Left ventricle myocardium inferior (tissue), 1 donor: ENCODE measurements at places on chromosomes 4 and X.

DNA sequence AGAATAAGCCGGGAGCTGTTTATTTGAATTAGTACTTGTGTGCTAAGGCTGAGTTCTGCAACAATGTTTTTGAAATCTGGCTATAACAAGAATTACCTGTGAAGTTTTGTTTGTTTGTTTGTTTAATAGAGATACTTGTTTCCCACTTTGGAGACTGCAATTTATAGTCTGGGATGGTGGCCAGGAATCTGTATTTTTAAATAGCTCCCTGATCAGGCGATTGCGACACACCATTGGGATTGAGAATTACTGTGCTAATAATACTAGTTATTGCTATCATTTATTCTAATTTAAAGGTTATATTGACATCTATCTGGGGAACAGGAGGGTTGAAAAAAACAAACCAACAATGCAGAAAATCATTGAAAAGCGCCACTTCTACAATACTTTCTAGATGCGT, 951.6 kb upstream of the TENM3 start:
- H3K27ac ChIP-seq, result no peak overlapping the region
- no peaks in the 10 kb centered on the region for H3K36me3 ChIP-seq
- H3K4me3 ChIP-seq, result no peak overlapping the region
- H3K27me3 ChIP-seq, result no peaks in the 10 kb centered on the region

GRCh38 chr4:146647615-146648460, 9.1 kb downstream of the POU4F2 start:
- no peak overlapping the region for H3K27ac ChIP-seq
- no peak overlapping the region for H3K4me3 ChIP-seq
- peaks cover 100% of the 10 kb centered on the region for H3K27me3 ChIP-seq
- DNase-seq, result no peak
- peaks cover 8% of the 10 kb centered on the region for H3K4me1 ChIP-seq

GRCh38 chrX:153750127-153750774, 13.8 kb upstream of the PLXNB3 start:
- no peak overlapping the region for H3K27ac ChIP-seq
- H3K4me3 ChIP-seq, result no peak overlapping the region
- no peak for DNase-seq
- no peaks in the 10 kb centered on the region for H3K36me3 ChIP-seq

- H3K27ac ChIP-seq, result no peak overlapping the region
- no peak for DNase-seq
- H3K27me3 ChIP-seq, result no peaks in the 10 kb centered on the region
- peaks cover 18% of the 10 kb centered on the region for H3K4me1 ChIP-seq
- no peaks in the 10 kb centered on the region for H3K36me3 ChIP-seq
- H3K4me3 ChIP-seq, result no peak overlapping the region
Observed at GRCh38 chr4:123624959-123625358, 228.4 kb downstream of the SPRY1 start.

DNA sequence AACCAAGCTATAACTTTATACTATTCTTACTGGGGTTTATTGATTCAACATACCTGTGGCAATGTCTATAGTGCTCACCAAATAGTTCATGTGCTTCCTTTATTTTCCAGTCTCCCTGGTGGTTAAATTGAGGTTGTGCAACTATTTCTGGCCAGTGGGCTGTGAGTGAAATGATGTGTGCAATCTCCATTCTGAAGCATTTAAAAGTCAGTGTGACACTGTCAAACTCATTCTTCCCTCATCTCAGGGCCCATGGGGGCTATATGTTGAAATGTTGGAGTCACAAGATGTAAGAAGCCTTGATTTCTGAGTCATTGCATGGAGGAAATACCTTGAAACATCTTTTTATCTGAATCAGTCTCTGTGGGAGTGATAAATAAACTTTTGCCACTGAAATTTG, 414.3 kb upstream of the RPS6KA3 start:
- no peak overlapping the region for H3K4me3 ChIP-seq
- no peak overlapping the region for H3K27ac ChIP-seq
- H3K36me3 ChIP-seq, result no peaks in the 10 kb centered on the region
- no peak for DNase-seq
- H3K27me3 ChIP-seq, result no peaks in the 10 kb centered on the region

DNA sequence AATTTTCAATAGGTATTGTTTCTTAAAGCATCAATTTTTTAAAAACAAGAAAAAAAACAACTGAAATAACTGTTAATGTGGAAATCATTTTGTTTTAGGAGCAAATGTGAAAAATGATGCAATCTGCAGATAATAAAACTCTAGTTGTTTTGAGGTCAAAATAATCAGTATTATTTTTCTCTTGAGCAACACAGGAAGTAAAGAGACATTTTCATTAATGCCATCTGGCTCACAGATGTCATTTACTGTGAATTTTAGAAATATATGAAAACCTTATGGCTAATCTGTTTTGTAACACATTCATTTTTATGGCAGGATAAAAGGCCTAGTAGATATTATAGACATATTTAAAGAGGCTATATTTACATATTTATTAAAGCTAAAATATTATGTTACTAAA, 141.6 kb downstream of the PCDH18 start:
- no peak overlapping the region for H3K4me3 ChIP-seq
- no peak for DNase-seq
- H3K27ac ChIP-seq, result peak overlapping the region; percentile 43
- no peaks in the 10 kb centered on the region for H3K27me3 ChIP-seq
- H3K36me3 ChIP-seq, result no peaks in the 10 kb centered on the region
- peaks cover 4% of the 10 kb centered on the region for H3K4me1 ChIP-seq

DNA sequence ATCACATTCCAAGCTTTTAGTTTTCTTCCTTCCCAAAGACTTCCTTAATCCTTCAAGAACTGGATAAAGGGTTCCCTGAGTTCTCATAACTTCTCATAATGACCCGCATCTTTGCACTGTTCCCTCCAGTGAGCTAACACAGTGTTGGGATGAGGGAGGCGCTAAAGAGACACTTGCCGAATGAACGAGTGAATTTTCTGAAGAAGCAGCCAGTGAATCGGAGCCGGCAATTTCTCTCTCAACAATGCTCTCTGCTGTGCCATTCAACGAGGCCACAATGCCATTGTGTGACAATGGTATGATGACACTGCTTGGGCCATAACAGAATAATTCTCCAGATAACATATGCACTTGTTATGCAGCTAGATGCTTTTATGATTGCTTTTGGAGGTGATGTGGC, 51.4 kb upstream of the ZFP42 start:
- DNase-seq, result no peak
- no peak overlapping the region for H3K27ac ChIP-seq
- H3K4me1 ChIP-seq, result no peaks in the 10 kb centered on the region
- no peaks in the 10 kb centered on the region for H3K27me3 ChIP-seq
- no peaks in the 10 kb centered on the region for H3K36me3 ChIP-seq
- no peak overlapping the region for H3K4me3 ChIP-seq

- no peak overlapping the region for H3K27ac ChIP-seq
- H3K27me3 ChIP-seq, result no peaks in the 10 kb centered on the region
- H3K36me3 ChIP-seq, result peaks cover 5% of the 10 kb centered on the region
- DNase-seq, result no peak
- H3K4me3 ChIP-seq, result no peak overlapping the region
Observed at GRCh38 chrX:7050271-7050670, 97.2 kb upstream of the STS start.

DNA sequence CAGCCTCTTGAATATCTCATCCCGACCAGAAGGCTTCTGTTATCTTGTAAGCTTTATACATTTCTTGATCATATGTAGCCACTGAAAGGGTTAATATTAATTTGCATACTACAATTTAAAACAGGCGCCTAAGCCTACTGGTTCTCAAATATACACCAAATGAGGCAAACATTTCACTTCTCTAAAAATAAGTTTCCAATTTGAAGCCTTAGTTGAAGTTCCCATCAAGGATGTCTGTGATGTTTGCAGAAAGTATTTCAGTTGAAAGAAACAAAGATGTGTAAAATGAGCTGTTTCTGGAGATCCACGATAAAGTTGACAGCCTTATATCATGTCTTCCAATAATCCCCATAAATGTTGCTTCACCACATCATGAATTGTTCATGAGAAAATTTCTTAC, 70.6 kb downstream of the KIT start:
- no peaks in the 10 kb centered on the region for H3K27me3 ChIP-seq
- H3K27ac ChIP-seq, result no peak overlapping the region
- H3K4me3 ChIP-seq, result no peak overlapping the region
- H3K4me1 ChIP-seq, result peaks cover 5% of the 10 kb centered on the region
- no peak for DNase-seq

- H3K27ac ChIP-seq, result peak overlapping the region; percentile 96
- no peaks in the 10 kb centered on the region for H3K27me3 ChIP-seq
- no peaks in the 10 kb centered on the region for H3K36me3 ChIP-seq
- peak overlapping the region; percentile 95 for H3K4me3 ChIP-seq
Observed at GRCh38 chr4:76952071-76952470, 2.5 kb downstream of the SEPTIN11 start.

DNA sequence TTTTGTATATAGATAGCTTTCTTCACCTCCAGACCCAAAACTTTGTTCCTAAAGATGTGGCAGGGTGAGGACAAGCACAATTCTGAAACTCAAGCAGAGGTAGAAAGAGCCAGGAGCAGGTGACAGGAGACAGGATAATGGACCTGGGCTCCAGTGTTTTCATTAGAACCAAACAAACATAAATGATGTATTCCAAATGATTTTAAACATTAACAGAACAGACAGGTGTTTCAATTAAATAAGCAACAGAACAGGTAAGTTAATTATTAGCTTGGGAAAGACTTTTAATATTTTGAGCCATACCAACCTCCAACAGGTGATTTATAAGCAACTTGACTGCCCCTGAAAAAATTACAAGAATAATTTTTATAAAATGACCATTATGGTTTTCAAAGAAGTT, 459.4 kb upstream of the LCORL start:
- no peaks in the 10 kb centered on the region for H3K27me3 ChIP-seq
- H3K27ac ChIP-seq, result no peak overlapping the region
- no peaks in the 10 kb centered on the region for H3K36me3 ChIP-seq

- DNase-seq, result no peak
- no peaks in the 10 kb centered on the region for H3K4me1 ChIP-seq
- no peaks in the 10 kb centered on the region for H3K27me3 ChIP-seq
- H3K27ac ChIP-seq, result no peak overlapping the region
- no peak overlapping the region for H3K4me3 ChIP-seq
Observed at GRCh38 chr4:95387719-95388118, 161.1 kb downstream of the UNC5C start.

DNA sequence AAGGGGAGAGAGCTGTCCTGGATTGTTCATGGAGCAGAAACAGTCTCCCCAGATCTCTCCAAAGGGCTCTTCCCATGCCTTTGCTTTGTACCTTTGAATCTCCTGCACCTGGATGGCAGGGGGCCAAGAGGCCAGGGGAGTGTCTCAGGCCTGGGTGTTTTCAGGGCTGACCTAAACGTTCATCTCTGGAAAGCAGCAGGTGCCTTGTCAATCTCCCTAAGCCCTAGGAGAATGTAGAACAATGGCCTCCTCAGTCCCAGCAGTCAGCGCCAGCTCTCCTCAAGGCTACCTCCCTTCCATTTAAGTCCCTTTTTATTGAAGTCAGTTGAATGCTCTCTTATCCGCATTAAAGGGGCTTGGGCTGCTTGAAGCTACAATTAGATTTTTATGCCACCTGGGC, 31.2 kb upstream of the NSUN7 start:
- H3K4me1 ChIP-seq, result no peaks in the 10 kb centered on the region
- H3K4me3 ChIP-seq, result no peak overlapping the region
- H3K27me3 ChIP-seq, result peaks cover 52% of the 10 kb centered on the region
- H3K36me3 ChIP-seq, result no peaks in the 10 kb centered on the region
- H3K27ac ChIP-seq, result no peak overlapping the region

- no peak for DNase-seq
- peaks cover 56% of the 10 kb centered on the region for H3K36me3 ChIP-seq
- H3K4me1 ChIP-seq, result peaks cover 2% of the 10 kb centered on the region
- H3K27ac ChIP-seq, result no peak overlapping the region
- H3K4me3 ChIP-seq, result no peak overlapping the region
- H3K27me3 ChIP-seq, result no peaks in the 10 kb centered on the region
Observed at GRCh38 chrX:47568656-47569295, 7.8 kb downstream of the ARAF start.

DNA sequence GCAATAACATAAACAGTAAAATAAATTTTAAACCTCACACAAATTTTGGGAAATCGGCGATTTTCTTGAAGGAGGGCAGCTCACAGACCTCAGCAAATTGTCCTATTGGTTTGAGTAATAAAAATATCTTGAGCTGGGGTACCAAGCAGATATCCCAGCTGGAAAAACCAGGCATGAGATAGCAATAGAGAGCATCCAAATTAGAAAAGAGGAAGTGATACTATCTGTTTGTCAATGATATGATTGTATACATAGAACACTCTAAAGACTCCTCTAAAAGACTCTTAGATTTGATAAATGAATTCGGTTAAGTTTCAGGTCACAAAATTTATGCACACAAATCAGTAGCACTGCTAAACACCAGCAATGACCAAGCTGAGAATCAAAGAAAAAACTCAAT, 90.5 kb upstream of the ACTRT1 start:
- H3K36me3 ChIP-seq, result no peaks in the 10 kb centered on the region
- H3K4me3 ChIP-seq, result no peak overlapping the region
- H3K4me1 ChIP-seq, result no peaks in the 10 kb centered on the region
- no peak overlapping the region for H3K27ac ChIP-seq
- no peak for DNase-seq

DNA sequence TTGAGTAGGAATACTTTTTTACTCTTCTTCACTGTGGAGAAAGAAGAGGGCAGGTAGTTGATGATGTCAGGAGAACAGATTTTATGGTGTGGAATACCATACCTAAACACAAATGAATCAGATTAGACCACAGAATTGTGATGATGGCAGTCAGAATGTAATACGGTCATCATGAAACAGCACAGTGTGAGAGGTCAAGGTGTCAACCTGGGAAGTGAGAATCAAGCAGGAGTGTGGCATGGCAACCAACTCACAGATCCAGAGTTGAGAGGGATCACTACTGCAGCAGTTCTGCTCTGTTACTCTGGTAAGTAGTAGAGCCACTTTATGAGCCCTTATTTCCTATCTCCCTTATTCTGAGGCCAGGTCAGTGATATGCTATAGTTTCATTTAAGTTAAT, 27.7 kb downstream of the METTL14 start:
- H3K36me3 ChIP-seq, result peaks cover 52% of the 10 kb centered on the region
- no peak for DNase-seq

DNA sequence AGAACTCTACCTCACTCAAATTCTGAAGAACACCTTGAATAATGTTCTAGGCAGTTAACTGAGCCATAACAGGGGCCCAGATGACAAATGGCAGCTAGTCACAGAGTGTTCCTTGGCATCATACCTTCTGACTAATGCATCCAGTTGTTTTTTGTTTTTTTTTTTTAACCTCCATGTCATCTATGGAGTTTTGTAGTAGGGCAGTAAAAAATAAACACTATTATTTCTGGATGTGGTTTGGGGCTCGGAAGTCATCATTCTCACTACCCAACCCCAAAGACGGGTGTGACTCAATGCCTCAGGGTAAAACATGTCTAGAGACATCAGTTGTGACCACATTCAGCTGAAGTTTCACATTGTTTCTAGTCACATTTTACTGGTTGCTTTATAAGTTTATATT, 31.2 kb upstream of the MCF2 start:
- no peak overlapping the region for H3K27ac ChIP-seq
- no peaks in the 10 kb centered on the region for H3K27me3 ChIP-seq
- H3K4me1 ChIP-seq, result no peaks in the 10 kb centered on the region
- no peak for DNase-seq

- no peaks in the 10 kb centered on the region for H3K27me3 ChIP-seq
- no peaks in the 10 kb centered on the region for H3K4me1 ChIP-seq
- DNase-seq, result peak; percentile 41
- peak within 1 kb of the TSS; percentile 71 for H3K4me3 ChIP-seq
Observed at GRCh38 chrX:118116713-118117550, at the start of gene KLHL13. KLHL13 (minus strand) TSS chrX:118116810; CDS start chrX:118028473, 88,337 bp downstream.

- no peak overlapping the region for H3K4me3 ChIP-seq
- no peak for DNase-seq
- H3K27me3 ChIP-seq, result no peaks in the 10 kb centered on the region
- peaks cover 10% of the 10 kb centered on the region for H3K36me3 ChIP-seq
- H3K27ac ChIP-seq, result no peak overlapping the region
Observed at GRCh38 chrX:130009658-130010223, 27.3 kb downstream of the BCORL1 start.
